ENCODE measurements at places on chromosomes 11 and 22.
A peak's percentile ranks its signal among the peaks of the same experiment; 100 is the strongest.

- DNase-seq: no peak
Measured at GRCh38 chr22:40383905-40384304, 13.5 kb downstream of the SGSM3 start.

- no peak for DNase-seq
Measured at GRCh38 chr11:65221026-65221425, 39.3 kb downstream of the CAPN1 start.

DNA sequence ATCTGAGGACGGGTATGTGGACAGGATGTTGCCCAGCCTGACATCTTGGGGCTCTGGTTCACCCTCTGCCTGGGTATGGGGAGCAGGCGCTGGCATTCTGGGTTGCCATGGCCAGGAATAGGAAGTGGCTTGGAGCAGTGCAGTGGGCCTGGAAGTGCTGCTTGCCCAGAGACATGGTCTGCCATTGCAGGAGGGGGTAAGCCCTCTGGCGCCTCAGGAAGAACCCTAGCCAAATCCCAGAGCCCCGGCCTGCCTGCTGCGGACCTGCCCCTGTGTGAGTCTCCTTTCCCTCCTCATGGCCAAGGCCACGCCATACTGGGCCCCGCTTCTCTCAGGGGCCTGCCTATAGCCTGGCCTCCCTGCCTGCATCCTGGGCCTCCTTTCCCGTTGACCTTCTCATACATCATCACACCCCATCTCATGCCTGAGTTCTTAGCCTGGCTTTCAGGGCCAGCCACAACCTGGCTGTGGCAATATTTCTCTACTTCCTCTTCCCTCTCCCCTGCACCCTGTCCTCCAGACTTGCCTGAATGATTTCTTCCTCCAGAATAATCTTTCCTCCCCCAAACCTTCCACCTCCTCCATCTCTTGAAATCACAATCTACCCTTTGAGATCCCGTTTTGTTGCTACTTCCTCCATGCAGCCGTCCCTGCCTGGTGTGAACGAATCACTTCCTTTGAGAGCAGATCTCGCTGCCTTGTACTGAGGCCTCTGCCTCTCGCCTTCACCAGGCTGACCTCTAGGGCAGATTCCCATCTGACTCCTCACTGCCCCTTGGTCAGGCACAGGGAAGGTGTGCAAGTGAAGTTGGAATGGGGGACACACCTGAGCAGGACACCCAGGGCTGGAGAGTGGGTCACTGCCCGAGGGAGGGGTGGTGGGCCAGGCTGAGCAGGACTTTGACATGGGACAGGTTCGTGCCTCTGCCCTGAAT, 5.2 kb downstream of the CAPN5 start:
- no peak for DNase-seq

DNA sequence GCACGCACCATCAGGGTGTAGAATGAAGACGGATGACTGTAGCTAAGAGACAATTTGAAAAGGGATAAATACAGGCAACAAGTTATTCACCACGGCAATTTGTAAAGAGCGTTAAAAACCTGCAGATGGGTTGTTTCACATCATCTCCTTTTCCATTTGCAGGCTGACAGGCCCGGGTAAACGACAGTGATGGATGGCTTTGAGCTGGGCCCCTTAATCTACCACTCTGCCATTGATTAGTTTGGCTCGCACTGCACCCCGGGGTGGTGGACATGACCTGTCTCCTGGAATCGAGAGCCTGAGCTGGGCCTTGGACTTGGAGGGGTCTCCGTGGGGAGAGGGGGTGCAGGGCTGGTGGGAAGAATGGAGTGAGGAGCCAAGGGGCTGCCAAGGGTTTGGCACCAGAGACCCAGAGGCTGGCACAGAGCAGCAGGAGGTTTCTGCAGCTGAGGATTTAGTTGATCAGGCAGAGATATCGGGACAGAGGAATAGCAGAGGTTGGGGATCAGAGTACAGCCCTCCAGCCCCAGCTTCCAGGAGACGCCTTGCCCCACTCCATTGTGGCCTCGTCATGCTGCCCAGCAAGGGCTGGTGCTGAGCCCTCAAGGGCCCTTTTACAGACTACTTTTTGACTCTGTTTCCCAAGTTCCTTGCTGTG, 110.6 kb upstream of the NECTIN1 start:
- no peak for DNase-seq

- DNase-seq: no peak
Measured at GRCh38 chr22:43837666-43838065, 24.6 kb downstream of the SULT4A1 start.

GRCh38 chr11:68541991-68542390, 81.4 kb downstream of the PPP6R3 start:
- DNase-seq: no peak

GRCh38 chr11:75852406-75853017, 37.5 kb downstream of the UVRAG start:
- DNase-seq: no peak

- peak; percentile 19 for DNase-seq
Measured at GRCh38 chr11:102010776-102011494, 36.3 kb upstream of the CFAP300 start.

DNA sequence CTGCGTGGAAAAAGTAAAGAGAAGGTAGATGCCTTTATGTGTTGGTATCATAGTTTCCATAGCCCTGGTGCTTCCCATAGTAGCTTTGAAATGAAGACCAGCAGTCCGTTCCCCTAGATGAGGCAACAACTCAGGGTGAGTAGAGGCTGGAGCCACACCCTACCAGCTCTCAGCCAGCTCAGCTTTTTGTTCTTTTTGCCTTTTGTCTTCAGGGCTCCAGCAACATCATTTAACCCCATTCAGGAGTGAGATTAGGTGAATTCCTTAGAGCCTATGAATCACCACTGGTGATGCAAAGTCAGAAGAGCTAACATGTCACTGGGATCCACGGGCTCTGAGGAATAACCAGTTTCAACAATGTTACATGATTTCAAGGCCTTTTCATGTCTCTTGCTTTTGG, 14.0 kb upstream of the SESN3 start:
- DNase-seq: no peak

- no peak for DNase-seq
Measured at GRCh38 chr11:112795911-112796649, 165.1 kb upstream of the NCAM1 start.

- DNase-seq: no peak
Measured at GRCh38 chr11:36453678-36454077, 56.4 kb downstream of the TRAF6 start.

GRCh38 chr11:83158965-83159901, 2.3 kb downstream of the PCF11 start:
- DNase-seq: no peak

- DNase-seq: peak; percentile 24
Measured at GRCh38 chr11:47786373-47786772, 19.2 kb upstream of the FNBP4 start.

GRCh38 chr11:31780480-31780971, 30.6 kb downstream of the PAX6 start:
- DNase-seq: no peak

DNA sequence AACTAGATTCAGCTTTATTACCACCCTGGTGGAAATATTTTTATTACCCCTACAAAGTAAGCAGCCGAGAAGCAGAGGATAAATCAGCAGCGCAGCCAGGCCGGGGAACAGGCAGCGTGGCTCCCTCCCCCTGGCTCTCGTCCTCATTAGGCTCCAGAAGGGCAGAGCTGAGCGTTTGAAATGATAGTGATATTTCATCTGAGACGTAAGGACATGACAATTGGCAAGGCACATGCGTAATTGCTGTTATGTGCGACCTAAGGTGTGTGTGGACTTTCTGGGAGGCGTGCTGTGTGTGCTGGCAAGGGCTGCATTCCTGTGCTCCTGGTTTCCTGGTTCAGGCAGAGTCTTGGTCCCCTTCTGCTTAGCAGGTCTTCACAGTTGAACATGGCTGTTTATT, 247.8 kb downstream of the TBC1D22A start:
- DNase-seq: no peak

- DNase-seq: no peak
Measured at GRCh38 chr11:114307524-114308203, 11.5 kb downstream of the NNMT start.

- DNase-seq: no peak
Measured at GRCh38 chr11:95736809-95737208, 52.8 kb downstream of the FAM76B start.

DNA sequence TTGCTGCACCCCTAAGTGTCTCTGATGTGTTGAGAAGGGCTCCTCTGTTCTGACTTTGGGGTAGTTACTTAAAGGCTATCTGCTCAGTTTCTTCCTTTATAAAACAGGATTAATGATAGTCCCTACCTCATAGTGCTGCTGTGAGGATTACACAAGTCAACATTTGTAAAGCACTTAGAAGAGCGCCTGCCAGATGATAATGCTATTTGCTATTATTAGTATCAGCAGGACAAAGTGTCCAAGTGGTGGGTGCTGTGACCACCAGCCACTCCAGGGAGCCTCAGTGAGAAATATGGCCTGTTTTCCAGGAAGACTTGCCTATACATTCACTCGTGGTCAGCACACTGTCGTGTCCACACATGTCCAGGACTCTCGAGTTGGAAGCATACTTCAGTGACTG, 16.2 kb downstream of the POU2F3 start:
- DNase-seq: no peak

DNA sequence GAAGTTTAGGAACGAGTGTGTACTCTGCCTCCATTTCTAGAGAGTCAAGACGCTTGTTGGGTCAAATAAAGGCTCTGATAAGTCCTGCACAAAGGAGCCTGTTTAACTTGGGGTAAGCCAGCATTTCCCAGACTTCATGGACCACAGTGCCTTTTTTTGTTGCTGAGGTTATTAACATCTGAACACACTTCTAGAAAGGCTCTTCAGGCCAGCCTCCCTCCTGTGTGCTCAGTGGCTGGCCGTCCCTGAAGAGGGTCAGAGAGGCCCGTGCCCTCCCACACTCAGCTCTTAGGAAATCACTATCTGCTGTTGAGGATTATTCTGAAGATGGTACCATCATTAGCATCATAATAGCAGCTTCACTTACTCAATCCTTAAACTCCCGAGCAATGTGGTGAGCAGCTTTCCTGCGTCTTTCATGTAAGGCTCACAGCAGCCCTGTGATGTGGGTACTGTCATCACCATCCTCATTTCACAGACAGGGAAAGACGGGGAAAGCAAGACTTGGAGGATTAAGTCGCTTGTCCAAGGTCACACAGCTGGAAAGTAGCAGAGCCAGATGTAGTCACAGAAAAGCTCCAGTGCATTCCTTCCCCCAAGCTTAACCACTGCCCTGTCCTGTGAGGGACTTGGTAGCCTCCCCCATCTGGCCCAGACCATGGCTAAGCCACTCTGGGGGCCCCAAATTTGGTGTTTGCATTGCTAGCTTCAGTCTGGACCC, 71.3 kb downstream of the TSPAN18 start:
- DNase-seq: no peak

- DNase-seq: no peak
Measured at GRCh38 chr11:112485280-112485679, 224.6 kb upstream of the PLET1 start.

GRCh38 chr22:49232319-49233067, 595.2 kb downstream of the BRD1 start:
- DNase-seq: no peak

DNA sequence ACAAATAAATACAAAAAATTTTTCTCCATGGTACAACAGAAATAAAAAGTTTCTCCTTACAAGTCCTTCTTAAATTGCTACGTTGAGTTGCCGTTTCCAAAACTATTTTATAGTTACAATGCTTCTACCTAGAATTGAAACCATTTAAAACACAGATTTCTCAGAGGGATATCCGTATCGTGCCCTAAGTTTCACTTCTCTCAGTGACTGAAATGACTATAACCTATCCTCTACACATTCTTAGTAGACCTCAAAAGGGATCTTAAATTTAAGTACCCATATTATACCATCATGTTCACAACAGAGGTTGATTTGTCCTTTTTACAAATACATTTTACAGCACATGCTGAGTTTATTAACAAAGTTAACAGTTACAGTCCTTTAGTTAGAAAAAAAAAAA, 44.1 kb downstream of the USP28 start:
- DNase-seq: no peak

DNA sequence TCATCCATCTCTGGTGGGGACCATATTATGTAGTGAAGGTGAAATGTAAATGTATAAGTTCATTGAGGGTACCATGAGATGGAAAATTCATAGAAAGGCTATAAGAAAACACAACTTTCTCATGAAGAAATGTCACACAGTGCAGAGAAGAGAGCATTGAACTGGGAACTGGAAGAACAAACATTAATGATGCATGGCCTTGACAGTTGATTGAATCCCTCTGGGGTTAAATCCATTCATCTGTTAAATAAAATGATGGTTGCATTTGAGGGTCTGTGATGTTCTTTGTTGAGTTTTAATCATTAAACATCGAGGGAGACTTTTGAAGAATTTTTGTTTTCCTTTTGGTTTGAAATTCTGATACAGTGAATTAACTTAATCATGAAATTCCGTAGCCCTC, 1401.4 kb downstream of the FAM181B start:
- DNase-seq: no peak

GRCh38 chr11:26649884-26650283, 72.0 kb downstream of the SLC5A12 start:
- peak; percentile 65 for DNase-seq

- no peak for DNase-seq
Measured at GRCh38 chr11:13216711-13217075, 60.9 kb upstream of the BMAL1 start.

- no peak for DNase-seq
Measured at GRCh38 chr22:36379593-36380361, 8.0 kb downstream of the MYH9 start.

DNA sequence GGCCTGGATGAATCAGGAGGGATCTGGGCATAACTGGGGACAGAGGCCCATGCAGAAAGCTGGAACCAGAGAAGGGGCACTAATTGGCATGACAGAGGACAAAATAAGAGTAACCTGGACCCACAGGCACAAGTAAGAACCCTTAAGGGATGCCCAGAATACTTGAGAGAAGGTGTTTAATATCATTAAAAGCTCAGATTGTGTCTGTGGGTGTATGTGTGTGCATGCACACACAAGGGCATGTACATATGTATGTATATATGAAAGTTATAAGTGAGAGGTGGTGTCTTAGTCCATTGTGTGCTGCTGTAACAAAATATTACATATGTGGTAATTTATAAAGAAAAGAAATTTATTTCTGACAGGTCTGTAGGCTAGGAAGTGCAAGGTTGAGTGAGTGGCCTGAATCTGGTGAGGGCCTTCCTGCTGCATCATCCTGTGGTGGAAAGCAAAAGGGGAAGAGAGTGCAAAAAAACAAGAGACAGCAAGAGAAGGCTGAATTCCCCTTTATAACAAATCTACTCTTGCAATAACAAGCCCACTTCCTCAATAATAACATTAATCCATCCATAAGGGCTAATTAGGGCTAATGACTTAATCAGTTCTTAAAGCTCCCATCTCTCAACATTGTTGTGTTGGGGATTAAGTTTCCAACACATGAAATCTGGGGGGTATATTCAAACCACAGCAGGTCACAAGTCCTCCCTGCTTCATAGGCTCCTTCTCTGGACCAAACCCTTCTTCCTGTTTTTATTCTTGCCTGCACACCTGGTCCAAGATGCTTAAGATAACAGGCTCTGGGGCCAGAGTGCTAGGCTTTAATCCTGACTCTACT, 68.3 kb upstream of the POU2AF2 start:
- no peak for DNase-seq

DNA sequence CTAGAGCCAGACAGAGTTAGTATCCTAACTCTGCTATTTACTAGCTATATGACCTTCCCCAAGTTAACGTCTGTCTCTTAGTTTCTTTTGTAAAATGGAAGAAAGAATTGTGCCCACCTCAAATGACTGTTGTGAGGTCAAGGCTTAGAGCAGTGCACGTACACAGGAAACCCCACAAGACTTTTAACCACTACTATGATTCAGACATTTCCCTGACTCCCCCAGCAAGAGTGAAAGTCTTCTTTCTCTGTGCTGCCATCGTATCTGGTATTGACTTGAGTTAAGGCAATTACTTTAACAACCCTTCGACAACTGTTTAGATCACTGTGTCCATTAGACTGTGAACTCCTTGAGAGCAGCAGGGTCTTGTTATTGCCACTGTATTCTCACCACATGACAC, 2.6 kb upstream of the OR52W1 start:
- DNase-seq: no peak

All from BE2C (cell line).